ENCODE measurements at places on chromosomes 6 and 20. TPM values are rescaled to one million over a fixed set of nuclear protein-coding genes. Genes with fewer than 3 reads are reported as not detected.
A peak's percentile ranks its signal among the peaks of the same experiment; 100 is the strongest.

DNA sequence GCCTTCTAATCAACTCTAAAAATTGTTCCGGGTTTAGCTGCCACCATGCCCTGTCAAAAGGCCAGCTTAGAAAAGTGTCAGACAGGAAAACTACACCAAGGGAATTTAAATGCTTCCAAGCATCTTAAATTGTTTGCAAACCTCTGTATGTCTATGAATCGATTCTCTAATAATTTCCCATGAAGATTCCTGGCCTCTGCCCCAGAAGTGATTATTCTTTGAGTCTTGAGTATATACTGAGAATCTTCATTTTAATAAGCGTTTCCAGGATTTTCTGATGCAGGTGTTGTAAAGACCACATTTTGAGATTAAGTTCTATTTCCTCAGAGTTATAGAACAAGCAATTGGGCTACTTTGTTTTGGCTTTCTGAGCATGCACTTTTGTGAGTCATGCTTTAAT is 471.8 kb upstream of the JAG1 start:
- peaks cover 4% of the 10 kb centered on the region for H3K4me1 ChIP-seq
- no peaks in the 10 kb centered on the region for H3K36me3 ChIP-seq
- H3K27ac ChIP-seq = no peak overlapping the region

DNA sequence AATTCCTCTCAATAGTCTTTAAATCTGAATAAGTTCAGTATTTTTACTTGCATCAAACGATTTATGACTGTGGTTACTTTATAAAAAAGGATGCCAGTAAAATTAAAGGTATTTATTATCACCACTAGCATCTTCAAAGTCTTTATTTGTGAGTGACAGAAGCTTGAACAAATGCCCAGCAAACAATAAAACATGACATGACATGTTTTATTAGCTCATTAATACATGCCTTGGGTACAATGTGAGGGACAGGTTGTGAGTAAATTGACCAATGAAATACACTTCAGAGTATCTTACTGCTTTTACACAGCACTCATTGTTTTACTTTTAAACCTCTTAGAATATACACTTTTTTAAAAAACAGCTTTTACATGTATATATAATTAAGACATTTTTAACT is 113.4 kb upstream of the BEND3 start:
- no peak for DNase-seq
- no peak overlapping the region for H3K27ac ChIP-seq
- H3K36me3 ChIP-seq = no peaks in the 10 kb centered on the region
- H3K27me3 ChIP-seq = no peaks in the 10 kb centered on the region
- H3K4me1 ChIP-seq = no peaks in the 10 kb centered on the region
- H3K4me3 ChIP-seq = no peak overlapping the region

- no peak for DNase-seq
- H3K36me3 ChIP-seq = no peaks in the 10 kb centered on the region
- H3K4me1 ChIP-seq = no peaks in the 10 kb centered on the region
- H3K27ac ChIP-seq = no peak overlapping the region
- H3K27me3 ChIP-seq = no peaks in the 10 kb centered on the region
These were observed 250.9 kb downstream of the TPBG start for GRCh38 chr6:82614518-82614917.

The RPP40 gene
- total RNA-seq = 8.6 TPM

DNA sequence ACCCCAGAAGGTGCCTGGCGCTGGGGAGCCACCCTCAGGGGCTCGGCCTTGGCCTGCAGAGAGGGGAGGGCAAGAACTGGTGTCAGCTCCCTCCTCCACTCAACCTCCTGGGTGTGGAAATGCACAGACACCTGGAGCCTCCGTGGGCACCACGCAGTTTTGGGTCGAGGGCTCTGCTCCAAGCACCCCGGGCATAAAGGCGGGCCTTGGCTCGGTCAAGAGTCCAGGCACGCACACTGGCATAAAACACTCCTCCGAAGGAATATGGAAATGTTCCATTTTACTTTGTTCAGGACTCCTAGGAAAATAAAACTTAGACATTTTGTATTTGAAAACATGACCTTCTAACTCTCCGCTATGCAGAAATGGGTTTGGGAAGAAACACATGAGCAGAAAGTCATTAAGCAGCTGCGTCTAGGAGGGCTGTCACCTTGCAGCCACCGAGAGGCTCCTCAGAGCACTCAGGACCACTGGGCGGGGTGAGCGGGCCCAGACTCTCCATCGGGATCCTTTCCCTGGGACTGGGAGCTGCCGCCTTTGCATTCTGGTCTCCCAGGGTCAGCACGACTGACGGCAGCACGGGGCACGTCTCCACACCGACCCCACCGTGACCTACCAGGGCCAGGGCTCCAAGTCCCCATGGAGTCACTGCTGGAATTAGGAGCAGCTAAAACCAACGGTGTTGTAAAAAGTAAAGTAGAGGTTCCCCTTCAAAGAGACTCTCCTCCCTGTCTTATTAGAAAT is 46.0 kb upstream of the DACT2 start:
- no peak overlapping the region for H3K4me3 ChIP-seq
- H3K27me3 ChIP-seq = no peaks in the 10 kb centered on the region
- H3K27ac ChIP-seq = no peak overlapping the region
- DNase-seq = peak; percentile 47

The MARCKS gene
- 67.1 TPM for total RNA-seq

- H3K27me3 ChIP-seq = no peaks in the 10 kb centered on the region
- DNase-seq = no peak
- no peak overlapping the region for H3K27ac ChIP-seq
- H3K4me3 ChIP-seq = no peak overlapping the region
- no peaks in the 10 kb centered on the region for H3K4me1 ChIP-seq
These were observed 106.3 kb downstream of the ADTRP start for GRCh38 chr6:11672256-11672655.

- H3K4me3 ChIP-seq = no peak overlapping the region
- DNase-seq = no peak
- no peaks in the 10 kb centered on the region for H3K27me3 ChIP-seq
- H3K4me1 ChIP-seq = peaks cover 21% of the 10 kb centered on the region
These were observed 50.8 kb upstream of the BEND6 start for GRCh38 chr6:56904068-56904467.

The FARS2 gene
- total RNA-seq = 17.1 TPM

GRCh38 chr6:40887079-40887791 is 151.8 kb downstream of the UNC5CL start:
- H3K4me3 ChIP-seq = no peak overlapping the region
- H3K36me3 ChIP-seq = no peaks in the 10 kb centered on the region
- no peaks in the 10 kb centered on the region for H3K27me3 ChIP-seq
- DNase-seq = no peak
- no peak overlapping the region for H3K27ac ChIP-seq

DNA sequence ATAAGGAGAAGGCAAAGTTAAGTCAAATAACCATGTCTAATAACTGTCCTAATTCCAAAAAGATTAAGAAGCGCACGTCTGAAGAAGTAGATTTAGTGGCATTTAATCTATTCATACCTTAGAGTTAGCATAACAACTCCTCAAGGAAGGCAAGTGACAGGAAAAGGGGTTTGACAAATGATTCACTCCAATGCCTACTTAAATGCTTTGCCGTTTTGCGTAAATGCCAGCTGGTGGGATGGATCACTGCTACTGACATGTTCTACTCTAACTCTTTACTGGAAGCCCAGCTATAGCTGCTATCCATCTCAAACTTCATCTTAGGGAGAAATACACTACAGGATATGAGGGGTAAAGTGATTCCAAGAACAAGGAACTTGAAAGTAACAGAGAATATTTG is 347.3 kb upstream of the RUNX2 start:
- H3K27ac ChIP-seq = no peak overlapping the region
- H3K27me3 ChIP-seq = no peaks in the 10 kb centered on the region
- H3K4me1 ChIP-seq = no peaks in the 10 kb centered on the region
- H3K36me3 ChIP-seq = no peaks in the 10 kb centered on the region
- DNase-seq = no peak

The FERMT1 gene
- 0.16 TPM for total RNA-seq

The SLC25A27 gene
- 39.7 TPM for total RNA-seq

DNA sequence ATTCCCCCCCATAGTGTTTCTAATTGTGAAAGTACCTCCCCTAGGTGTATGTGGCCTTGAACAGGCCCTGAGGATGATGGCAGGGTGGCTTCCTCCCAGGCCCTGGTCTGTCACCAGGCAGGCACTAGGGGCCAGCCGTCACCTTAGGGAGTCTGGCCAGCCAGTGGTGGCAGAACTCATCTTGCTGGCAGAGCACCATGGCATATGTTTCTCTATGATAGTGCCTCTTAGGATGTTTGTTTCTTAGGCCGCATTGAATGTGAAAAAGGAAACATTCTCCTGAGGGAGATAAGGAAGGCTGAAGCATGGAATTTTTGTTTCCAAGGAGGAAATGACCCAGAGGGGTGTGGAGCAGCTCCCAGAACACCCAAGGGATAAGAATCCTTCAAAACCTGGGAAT is 45.2 kb upstream of the KLHL31 start:
- H3K27me3 ChIP-seq = no peaks in the 10 kb centered on the region
- DNase-seq = no peak
- H3K4me1 ChIP-seq = no peaks in the 10 kb centered on the region
- H3K27ac ChIP-seq = no peak overlapping the region

The TMEM170B gene
- total RNA-seq = 10.5 TPM

The OLIG3 gene
- not detected for total RNA-seq

GRCh38 chr20:1241456-1241855 is 15.6 kb downstream of the RAD21L1 start:
- H3K27me3 ChIP-seq = no peaks in the 10 kb centered on the region
- no peak overlapping the region for H3K27ac ChIP-seq
- H3K4me3 ChIP-seq = no peak overlapping the region
- no peaks in the 10 kb centered on the region for H3K4me1 ChIP-seq
- no peak for DNase-seq

- H3K36me3 ChIP-seq = no peaks in the 10 kb centered on the region
- no peak overlapping the region for H3K4me3 ChIP-seq
- DNase-seq = no peak
- H3K27ac ChIP-seq = no peak overlapping the region
- no peaks in the 10 kb centered on the region for H3K4me1 ChIP-seq
These were observed 40.0 kb upstream of the L3MBTL3 start for GRCh38 chr6:129978148-129978916.

DNA sequence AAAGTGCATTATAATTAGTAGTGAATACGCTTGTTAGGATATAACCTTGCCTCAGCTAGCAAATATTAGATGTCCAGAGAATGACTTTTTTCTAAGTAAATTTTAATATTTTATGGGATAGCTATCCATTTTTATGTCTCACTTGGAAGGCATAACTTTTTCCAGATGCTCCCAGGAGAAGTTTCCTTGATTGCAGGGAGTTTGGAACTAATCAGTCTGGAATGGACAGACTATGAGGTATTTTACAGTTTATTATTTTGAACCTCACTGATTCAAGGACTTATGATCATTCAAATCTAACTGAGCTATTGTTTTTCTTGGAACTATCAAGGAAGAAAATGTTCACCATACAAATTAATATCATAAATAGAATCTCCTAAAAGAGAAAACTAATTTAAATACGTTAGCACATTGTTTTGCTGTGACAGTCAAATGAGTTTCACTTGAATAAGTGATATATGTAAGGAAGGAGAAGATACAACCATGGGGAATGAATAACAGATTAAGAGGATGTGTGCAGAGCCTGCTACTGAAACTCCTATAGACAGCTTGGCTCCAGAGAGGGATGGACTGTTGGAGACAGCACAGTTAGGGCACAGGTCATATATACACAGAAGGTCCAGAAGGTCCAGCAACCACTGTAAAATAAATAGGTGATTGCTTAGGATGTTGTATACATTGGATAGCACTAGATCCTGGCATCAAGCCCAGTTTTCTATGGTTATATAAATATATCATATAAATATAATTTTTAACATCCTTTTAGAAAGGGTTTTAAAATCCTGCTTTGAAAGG is 20.6 kb upstream of the LCA5 start:
- H3K27ac ChIP-seq = no peak overlapping the region
- H3K4me1 ChIP-seq = no peaks in the 10 kb centered on the region
- no peaks in the 10 kb centered on the region for H3K36me3 ChIP-seq
- H3K4me3 ChIP-seq = no peak overlapping the region
- no peaks in the 10 kb centered on the region for H3K27me3 ChIP-seq
- DNase-seq = no peak

DNA sequence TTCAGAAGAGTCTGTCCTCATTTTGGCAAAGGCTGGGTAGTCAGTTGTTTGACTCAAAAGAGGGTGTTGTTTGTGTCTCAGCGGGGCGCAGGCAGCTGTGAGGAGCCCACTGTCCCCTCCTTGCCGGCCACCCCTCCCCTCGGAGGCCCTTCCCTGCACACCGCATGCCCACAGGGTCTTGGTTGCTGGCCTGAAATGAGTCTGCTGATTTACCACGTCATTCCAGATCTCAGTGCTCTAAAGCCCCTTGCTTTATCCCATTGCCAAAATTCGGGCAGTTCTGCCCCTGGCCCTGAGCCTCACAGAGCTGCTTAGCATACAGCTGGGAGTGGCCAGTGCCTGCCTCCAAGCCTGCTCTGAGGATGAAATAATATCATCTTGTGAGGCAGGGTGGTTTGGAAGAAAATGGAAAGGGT is 220.7 kb downstream of the UST start:
- H3K27ac ChIP-seq = peak overlapping the region; percentile 58
- no peak for DNase-seq
- H3K27me3 ChIP-seq = no peaks in the 10 kb centered on the region
- H3K4me1 ChIP-seq = peaks cover 28% of the 10 kb centered on the region
- no peaks in the 10 kb centered on the region for H3K36me3 ChIP-seq

GRCh38 chr6:159977255-159977903 is 8.5 kb downstream of the IGF2R start:
- no peaks in the 10 kb centered on the region for H3K27me3 ChIP-seq
- no peaks in the 10 kb centered on the region for H3K36me3 ChIP-seq
- H3K4me3 ChIP-seq = no peak overlapping the region

GRCh38 chr6:19375613-19376012 is 461.6 kb upstream of the ID4 start:
- no peaks in the 10 kb centered on the region for H3K36me3 ChIP-seq
- DNase-seq = no peak
- H3K27me3 ChIP-seq = no peaks in the 10 kb centered on the region
- H3K27ac ChIP-seq = no peak overlapping the region
- H3K4me3 ChIP-seq = no peak overlapping the region

GRCh38 chr6:33264015-33264414 is 7.7 kb downstream of the VPS52 start:
- H3K4me3 ChIP-seq = no peak overlapping the region
- no peaks in the 10 kb centered on the region for H3K4me1 ChIP-seq
- H3K27ac ChIP-seq = no peak overlapping the region
- H3K27me3 ChIP-seq = no peaks in the 10 kb centered on the region
- no peak for DNase-seq

The FAM229B gene
- total RNA-seq = 13.8 TPM

The SMOC2 gene
- 130 TPM for total RNA-seq

The CST9L gene
- not detected for total RNA-seq

The CRISP3 gene
- total RNA-seq = not detected

The RREB1 gene
- total RNA-seq = 31.9 TPM

Data from sigmoid colon (tissue), 7 donors.